WTC11 (cell line): ENCODE measurements at places on chromosomes 6 and 20.

GRCh38 chr6:125274935-125275334 lies 26.8 kb downstream of the HDDC2 start:
- DNase-seq = no peak

DNA sequence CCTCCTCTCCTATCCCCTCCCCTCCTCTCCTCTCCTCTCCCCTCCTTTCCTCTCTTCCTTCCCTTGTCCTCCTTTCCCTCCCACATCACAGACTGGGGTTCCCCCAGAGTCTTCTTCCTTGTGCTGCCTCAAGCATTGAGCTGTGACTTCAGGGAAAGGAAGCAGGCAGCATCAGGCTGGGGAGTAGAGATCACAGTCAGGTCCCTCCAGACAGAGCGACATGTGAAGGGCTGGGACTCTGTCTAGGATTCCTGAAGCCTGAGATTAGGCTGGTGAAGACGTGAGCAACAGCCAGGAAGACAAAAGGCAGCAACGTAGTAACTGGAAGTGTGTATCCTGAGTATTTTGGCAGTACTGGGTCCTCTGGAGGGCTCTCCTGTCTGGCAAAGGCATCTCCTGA lies 265.4 kb upstream of the SUPT3H start:
- DNase-seq = no peak

- DNase-seq = no peak
Observed at GRCh38 chr20:63915471-63915870, 20.5 kb downstream of the DNAJC5 start.

GRCh38 chr6:2477666-2478065 lies 232.3 kb upstream of the GMDS start:
- no peak for DNase-seq
